ENCODE measurements at places on chromosomes 7 and 10. TPM values are rescaled to one million over a fixed set of nuclear protein-coding genes. Genes with fewer than 3 reads are reported as not detected.

The TMEM225B gene
- 1.0 TPM for total RNA-seq

DNA sequence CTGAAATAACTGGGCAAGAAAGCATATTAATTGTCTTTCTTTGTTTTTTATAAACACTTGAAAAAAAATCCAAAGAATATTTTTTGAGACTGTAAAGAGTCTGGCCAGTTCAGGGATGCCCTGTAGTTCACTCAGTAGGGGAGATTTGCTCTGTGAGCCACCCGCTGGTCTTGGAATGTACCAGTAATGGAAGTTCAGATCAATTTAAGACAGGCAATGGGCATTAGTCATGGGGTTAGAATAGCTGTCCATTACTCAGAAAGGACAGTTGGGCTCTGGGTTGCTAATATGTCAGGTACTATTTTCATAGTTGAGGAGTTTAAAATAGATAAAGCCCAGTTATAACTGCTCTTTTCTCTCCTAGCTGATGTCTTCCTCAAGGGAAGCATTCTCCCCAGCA, 38.7 kb downstream of the A1CF start:
- DNase-seq: no peak

DNA sequence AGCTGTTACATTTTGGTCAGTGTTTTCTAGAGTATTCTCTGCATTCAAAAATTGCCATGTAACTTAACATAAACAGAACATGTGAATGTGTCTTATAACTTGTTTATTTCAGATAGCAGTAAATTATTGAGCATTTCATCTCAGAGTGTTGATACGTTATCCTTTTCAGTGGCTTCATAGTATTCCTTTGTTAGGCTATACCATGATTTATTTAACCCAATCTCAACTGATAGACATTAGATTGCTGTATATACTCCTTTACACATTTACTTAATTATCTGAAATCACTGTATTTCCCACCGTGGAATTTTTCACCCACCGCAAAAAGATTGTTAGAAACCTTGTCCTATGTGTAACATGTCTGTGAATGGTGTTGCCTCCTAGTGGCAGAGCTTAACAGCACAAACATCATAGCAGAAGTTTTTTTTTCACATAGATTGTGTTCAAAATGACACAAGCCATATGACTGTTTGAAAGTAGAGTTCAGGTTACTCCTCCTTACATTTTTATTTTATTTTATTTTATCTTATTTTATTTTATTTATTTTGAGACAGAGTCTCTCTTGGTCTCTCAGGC, 21.4 kb downstream of the SLF2 start:
- peak; percentile 30 for DNase-seq

DNA sequence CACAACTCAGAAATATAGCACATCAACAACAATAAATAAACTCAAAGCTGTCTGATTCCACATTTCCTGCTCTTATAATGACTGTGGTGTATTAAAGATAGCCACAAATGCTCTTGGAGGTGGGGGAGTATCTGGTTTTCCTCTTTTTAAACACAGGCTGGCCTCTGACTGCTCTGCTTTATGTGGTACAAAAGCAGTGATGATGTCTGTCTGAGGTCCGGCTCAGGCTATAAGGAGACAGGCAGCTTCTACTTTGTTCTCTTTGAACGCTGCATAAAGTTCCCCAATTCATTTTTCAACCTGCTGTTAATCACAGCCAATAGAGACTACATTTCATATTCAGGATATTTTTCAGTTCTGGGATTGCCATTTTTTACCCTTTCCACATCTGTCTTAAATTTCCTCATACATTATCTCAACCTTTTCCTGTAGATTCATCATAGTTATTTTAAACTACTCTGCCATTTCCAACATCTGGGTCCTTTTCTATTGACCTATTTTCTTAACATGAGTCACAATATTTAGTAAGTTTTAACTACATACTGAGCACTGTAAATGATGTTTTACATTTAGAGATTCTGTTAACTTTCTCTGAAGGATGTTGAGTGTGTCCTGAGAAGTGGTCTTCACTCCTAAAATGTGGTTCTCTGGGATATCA, 64.9 kb downstream of the CRPPA start:
- DNase-seq: no peak

DNA sequence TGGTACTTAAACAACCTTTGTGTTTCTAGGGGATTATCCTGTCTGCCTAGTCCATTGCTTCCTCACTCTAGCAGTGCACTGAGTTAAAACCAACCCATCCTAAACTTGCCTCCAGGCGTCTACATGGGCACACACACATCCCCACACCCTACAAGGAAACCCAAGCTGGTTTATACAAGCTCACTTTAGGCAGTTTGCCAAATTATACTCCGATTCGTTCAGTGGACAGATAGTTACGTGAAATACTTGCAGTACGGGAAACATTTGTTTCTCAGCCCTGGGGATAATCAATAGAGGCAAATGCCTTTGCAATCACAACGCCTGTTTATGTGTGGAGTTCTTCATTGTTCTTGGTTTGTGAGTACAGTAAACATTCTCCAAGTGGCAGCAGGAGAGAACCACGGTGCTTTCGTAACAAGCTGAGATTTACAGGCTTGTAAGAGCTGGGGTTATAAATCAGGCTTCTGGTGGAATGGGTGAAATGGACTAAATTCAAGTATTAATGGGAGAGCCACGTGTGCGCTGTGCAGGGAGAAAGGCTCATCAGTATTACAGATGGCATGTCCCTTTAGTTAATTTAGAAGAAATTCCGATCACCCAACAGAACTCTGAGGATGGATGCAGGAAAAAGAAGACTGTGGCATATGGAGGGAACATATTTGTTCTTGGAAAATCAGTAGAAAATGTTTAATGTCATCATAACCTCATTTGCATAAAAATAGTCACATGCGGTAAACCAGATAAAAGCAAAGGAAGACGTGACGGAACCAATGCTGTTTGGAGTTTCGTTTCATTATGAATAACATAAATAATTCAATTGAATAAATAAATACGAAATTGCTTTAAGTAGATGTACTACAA, 217.1 kb downstream of the GALNT17 start:
- no peak for DNase-seq

- DNase-seq: no peak
These were observed 21.7 kb upstream of the NCAPG2 start for GRCh38 chr7:158726277-158726807.

GRCh38 chr7:71558806-71559613, 427.1 kb downstream of the GALNT17 start:
- no peak for DNase-seq

The TLX1 gene
- total RNA-seq: not detected

GRCh38 chr10:128852902-128853301, 614.1 kb upstream of the MGMT start:
- no peak for DNase-seq

- peak; percentile 73 for DNase-seq
These were observed at the start of gene CALHM2 for GRCh38 chr10:103451831-103452505. TSS of gene CALHM2 (minus strand) at chr10:103452370. CDS start at chr10:103449941, 2,429 bp downstream.

The MINDY3 gene
- 40.6 TPM for total RNA-seq

GRCh38 chr10:90125456-90126255, 424.3 kb downstream of the KIF20B start:
- DNase-seq: no peak

The DDC gene
- total RNA-seq: not detected

DNA sequence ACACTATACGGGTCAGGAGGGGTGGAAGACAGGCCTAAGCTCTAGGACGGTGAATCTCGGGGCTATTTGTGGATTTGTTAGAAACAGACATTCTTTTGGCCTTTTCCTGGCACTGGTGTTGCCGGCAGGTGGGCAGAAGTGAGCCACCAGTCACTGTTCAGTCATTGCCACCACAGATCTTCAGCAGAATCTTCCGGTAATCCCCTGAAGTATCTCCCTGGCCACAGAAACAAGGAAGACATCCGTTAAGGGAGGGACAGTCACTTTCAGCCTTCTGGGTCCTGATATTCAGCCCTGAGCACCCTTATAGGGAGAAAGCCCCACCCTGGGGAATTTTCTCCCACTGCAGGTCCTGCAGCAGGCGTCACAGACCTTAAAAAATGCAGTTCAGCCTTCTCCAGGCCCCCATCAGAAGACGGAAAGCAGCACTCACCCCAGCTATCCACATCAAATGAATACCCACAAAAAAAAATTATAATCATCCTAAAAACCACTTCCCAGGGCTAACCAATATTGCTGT, 23.2 kb downstream of the PLAC9 start:
- DNase-seq: no peak

- no peak for DNase-seq
These were observed 184.1 kb downstream of the DOCK4 start for GRCh38 chr7:112022128-112022527.

The ANXA8L1 gene
- total RNA-seq: not detected

DNA sequence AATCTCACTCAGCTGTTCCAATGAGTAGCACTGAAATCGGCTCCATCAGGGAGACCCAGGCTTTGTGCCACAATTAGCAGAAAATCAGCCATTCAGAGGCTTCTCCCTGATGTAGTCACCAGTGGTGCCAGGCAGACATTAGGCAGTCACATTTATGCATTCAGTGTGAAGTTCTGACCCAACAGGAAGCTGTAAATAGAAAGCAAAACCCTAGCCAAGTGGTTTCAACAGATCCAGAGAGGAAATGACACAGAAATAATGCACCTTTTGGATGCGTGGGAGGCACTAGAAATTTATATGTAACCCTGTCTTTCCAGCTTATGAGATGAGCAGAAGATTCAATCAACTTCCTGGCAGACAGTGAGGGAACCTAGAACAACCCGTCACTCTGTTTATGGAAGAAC, 186.4 kb downstream of the PDE1C start:
- DNase-seq: peak; percentile 35

DNA sequence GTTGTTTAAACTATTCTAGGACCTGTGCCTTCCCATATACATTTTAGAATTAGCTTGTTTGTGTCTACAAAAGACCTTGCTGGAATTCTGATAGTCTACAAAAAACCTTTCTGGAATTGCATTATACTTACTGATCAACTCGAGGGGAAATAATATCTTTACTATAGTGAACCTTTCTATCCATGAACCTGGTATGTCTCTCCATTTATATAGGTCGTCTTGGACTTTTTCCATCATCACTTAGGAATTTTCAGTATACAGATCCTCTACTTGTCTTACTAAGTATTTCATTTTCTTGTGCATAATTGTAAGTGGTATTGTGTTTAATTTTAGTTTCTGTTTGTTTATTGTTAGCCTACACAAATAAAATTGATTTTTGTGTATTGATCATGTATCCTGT, 101.1 kb downstream of the WDFY4 start:
- DNase-seq: no peak

- DNase-seq: no peak
These were observed 166.3 kb downstream of the ARHGAP12 start for GRCh38 chr10:31762316-31762715.

DNA sequence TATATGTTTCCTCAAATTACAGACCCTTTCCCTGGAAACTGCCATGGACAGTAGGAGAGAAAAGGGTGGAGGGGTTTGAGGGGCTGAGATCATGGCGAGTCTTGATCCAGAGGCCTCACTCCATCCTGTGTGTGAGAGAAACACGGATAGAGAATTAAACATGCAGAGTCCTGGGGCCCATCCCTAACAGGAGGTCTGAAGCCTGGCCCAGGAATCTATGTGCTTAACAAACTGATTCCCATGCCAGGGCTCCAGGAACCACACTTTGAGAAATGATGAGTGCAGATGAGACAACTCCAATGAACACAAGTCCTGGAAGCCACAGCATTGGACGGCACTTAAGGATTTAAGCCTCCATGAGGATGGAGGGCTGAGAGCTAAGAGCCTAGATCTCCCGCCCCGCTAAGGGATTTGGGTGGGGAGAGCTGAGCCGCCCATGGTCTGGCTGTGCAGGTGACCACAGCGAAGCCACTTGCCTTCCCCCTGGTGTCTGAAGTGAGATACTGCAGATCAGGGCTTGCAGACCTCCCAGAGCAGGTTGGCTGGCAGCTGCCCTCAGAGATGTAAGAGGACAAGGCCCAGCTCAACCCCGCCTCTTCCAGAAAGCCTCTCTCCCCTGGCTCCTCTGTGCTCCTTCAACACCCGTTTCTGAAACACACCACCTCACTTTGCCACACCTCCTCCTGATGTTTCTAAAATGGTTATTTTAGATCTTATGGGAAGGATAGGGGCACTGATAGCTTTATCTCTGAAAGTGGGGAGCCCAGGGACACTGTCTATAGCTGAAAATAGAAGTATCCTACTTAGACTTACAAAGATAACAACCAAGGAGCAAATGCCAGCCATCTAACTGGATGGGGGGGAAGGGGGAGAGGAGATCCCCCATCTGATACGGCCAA, 24.8 kb upstream of the EIF5AL1 start:
- DNase-seq: no peak

- no peak for DNase-seq
These were observed 897.8 kb downstream of the SORCS3 start for GRCh38 chr10:105538874-105539273.
